Sciatic nerve (tissue), 2 donors: ENCODE measurements at places on chromosomes 4 and X.
A peak's percentile ranks its signal among the peaks of the same experiment; 100 is the strongest.

- DNase-seq: no peak
These were observed 73.0 kb downstream of the LUZP4 start for GRCh38 chrX:115362334-115363095.

DNA sequence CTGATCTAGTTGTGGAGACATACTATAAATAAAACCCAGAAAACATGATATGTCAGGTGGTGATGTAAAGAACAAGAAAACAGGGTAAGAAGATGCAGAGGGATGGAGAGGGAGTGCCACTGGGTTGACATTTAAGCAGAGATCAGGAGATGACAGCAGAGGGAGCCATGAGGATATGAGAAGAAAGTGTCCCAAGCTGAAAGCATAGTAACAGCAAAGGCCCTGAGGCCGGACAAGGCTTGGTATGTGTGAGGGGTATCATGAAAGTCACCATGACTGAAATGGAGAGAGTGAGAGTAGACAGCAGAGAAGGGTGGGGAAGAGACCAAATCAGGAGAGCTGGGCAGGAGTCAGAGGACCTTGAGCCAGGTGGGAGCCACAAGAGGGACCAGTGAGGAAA lies 3.4 kb downstream of the GPKOW start:
- no peak for DNase-seq

- no peak for DNase-seq
These were observed 238.9 kb downstream of the NR3C2 start for GRCh38 chr4:148203056-148203898.

GRCh38 chr4:37503261-37503660 lies 182.9 kb downstream of the RELL1 start:
- DNase-seq: no peak

GRCh38 chrX:38552721-38553120 lies 8.6 kb upstream of the TSPAN7 start:
- DNase-seq: no peak

GRCh38 chr4:181659202-181659601 lies 584.0 kb upstream of the TENM3 start:
- DNase-seq: no peak

DNA sequence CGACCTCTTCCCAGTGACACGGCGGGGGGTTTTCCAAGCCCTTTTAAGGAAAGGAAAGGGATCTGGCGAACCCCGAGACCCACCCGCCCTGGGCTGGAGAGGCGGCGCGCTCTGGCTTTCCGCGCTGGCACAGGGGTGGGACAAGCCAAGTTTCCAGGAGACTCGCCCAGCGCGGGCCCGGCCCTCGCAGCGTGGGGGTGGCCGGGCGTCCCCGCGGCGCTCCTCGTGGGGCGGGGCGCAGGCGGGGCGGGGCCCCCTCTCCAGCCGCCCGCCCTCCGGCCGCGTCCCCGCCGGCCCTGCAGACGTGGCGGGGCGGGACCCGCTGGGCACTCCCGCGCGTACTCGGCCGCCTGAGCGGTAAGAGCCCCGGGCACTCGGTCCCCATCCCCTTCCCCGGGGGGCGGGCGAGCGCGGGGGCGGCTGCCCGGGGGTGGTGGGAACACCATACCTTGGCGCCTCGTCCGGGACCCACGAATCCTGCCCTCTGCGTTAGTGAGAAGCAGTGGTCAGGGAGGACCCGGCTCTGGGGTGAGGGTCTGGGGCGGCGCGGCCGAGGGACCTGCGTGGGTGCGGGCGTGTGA lies at the start of gene FAM114A1:
TSS of gene FAM114A1 (plus strand) at position 329 of the 581 bp plus-strand sequence. CDS start 10,273 bp downstream, outside the sequence.
- peak; percentile 90 for DNase-seq

- DNase-seq: no peak
These were observed 214.6 kb downstream of the ADGRA3 start for GRCh38 chr4:22301253-22301652.
